Naive thymus-derived CD4-positive, alpha-beta T cell (primary cell): ENCODE measurements at places on chromosomes 7 and 10.

DNA sequence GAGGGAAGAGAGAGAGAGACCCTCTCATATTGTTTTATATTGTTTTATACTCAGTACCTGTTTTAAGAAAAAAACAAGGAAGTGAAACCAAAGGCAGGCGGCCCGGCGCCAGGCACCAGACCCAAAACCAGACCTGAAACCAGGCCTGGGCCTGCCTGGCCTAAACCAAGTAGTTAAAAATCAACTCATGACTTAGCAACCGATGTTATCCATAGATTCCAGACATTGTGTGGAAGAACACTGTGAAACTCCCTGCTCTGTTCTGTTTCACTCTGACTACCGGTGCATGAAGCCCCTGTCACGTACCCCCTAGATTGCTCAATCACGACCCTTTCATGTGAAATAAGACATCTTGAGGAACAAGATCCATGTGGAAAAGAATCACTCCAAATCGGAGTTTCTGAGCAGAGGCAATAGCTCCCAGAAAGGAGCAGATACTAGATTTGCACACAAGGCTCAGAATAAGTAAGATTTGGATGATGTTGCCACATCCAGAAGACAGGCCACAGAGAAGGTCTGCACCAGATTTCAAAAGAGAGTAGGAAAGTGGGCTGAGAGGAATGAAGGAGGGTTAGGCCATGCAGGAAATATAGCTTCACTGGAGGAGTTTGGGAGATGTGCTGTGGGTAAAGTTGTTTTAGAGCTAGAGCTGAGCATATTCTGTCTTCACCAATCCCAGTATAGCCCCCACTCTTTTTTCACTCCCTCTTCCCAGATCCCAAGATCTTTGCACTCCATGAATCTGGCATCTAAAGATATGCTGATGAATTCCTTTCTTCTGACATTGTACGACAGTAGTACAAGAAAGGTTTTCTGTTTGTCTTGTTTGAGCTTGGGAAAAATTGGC lies 8.8 kb upstream of the ZNF248 start:
- no peak overlapping the region for H3K4me3 ChIP-seq
- no peaks in the 10 kb centered on the region for H3K36me3 ChIP-seq
- no peaks in the 10 kb centered on the region for H3K4me1 ChIP-seq
- DNase-seq: no peak

GRCh38 chr7:5117095-5117970 lies 71.7 kb downstream of the RBAK start:
- H3K36me3 ChIP-seq: no peaks in the 10 kb centered on the region
- no peaks in the 10 kb centered on the region for H3K27me3 ChIP-seq
- no peaks in the 10 kb centered on the region for H3K4me1 ChIP-seq
- no peak overlapping the region for H3K4me3 ChIP-seq
- H3K27ac ChIP-seq: no peak overlapping the region

DNA sequence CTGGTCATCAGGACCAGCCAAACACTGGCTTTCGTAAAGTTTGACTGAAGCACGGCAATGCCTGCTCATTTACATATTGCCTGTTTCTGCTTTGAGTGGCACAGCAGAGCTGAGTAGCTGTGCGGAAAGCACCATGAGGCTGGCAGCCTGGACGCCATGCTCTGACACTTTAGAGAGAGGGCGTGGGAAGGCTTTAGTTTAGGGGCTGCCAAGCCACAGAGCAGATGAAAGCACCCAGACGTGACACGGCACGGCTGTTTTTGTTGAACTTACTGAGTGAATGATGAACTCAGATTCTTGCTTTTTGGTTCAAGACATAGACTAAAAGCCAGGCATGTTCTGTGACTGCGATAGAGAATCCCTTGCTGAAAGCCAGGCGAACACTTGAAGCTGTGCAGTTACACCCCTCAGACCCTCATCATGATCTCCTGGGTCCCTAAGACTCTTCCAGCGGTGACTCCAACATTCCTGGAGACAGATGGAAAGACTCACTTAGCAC lies 182.1 kb downstream of the ZMYND11 start:
- no peaks in the 10 kb centered on the region for H3K4me1 ChIP-seq
- no peak overlapping the region for H3K27ac ChIP-seq
- DNase-seq: no peak
- H3K4me3 ChIP-seq: no peak overlapping the region
- no peaks in the 10 kb centered on the region for H3K27me3 ChIP-seq

DNA sequence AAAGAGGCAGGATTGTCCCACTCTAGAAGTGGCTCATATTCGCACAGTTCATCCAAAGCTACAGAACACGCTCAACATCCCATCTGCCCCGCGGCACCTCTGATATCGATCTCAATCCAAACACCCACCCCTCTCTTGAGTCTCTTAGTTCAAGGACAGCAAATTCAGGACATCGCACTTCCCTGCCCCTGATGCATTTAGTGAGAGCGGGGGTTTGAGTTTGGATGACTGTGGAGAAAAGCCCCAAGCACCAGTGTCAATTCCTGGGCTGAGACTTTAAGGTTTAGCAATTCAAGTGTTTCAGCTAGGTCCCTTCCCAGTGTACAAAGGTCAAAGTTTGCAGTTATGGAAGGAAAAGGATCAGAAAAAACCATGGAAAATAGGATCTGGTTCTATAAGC lies 166.2 kb downstream of the LYZL1 start:
- H3K4me3 ChIP-seq: no peak overlapping the region
- DNase-seq: no peak
- no peak overlapping the region for H3K27ac ChIP-seq
- no peaks in the 10 kb centered on the region for H3K27me3 ChIP-seq

- no peaks in the 10 kb centered on the region for H3K27me3 ChIP-seq
- no peak overlapping the region for H3K4me3 ChIP-seq
- no peak for DNase-seq
- H3K4me1 ChIP-seq: peaks cover 15% of the 10 kb centered on the region
- H3K36me3 ChIP-seq: no peaks in the 10 kb centered on the region
Observed at GRCh38 chr10:102633287-102633686, 11.0 kb upstream of the TRIM8 start.

DNA sequence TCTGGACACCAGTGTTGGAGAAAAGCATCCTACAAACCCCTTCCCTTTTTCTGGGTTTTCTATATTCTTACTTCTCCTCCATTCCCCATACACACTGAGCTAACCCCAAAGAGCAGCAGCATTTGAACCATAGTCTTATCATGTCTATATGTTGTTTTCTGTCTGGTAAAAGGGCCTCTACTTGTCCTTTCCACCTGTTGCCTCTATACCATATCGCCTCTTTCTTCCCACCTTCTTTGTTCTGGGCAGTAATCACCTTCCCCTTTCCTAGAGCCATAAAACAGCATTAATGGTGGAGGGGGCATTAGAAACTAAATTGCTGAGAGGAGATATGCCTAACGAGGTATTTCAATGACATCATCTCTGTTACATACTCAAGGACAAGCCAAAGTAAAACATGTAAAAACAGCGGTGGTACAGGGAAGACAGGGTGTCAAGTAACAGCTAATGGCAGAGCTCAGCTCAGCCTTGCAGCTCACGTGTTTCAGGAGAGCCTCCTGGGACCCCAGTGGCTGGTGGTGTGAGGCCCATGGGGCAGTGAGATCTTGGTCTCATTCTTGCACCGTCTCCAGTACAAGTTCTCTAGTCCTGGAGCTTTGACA lies 20.6 kb downstream of the NPY start:
- H3K27me3 ChIP-seq: no peaks in the 10 kb centered on the region
- no peaks in the 10 kb centered on the region for H3K36me3 ChIP-seq
- H3K4me1 ChIP-seq: no peaks in the 10 kb centered on the region

DNA sequence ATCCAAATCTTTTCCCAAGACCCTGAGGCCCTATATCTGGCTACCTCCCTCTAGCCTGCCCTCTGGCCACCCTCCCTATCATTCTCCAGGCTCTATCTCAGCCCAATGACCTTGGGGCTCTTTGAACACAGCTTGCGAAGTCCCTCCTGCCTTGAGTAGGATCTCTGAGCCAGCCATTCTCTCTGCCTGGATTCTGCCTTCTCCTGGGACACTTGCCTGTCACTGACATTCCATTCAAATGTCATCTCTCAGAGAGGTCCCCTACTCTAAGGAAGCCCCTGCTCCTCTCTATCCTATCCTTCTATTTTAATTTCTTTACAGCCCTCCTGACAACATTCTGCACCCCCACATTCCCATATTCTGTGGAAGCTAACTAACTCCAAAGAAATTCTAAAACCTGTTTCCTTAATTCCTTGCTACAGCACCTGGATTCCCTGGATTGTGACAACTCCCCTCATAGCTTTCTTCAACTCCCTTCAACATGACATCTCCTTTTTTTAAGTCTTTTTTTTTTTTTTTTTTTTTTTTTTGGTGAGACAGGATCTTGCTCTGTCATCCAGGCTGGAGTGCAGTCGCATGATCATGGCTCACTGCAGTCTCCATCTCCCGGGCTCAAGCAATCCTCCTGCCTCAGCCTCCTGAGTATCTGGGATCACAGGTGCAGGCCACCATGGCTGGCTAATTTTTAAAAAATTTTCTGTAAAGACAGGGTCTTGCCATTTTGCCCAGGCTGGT lies 81.0 kb upstream of the ASAH2 start:
- no peaks in the 10 kb centered on the region for H3K36me3 ChIP-seq
- H3K4me1 ChIP-seq: peaks cover 8% of the 10 kb centered on the region
- DNase-seq: no peak

GRCh38 chr10:24882047-24882698 lies 70.2 kb downstream of the PRTFDC1 start:
- peak overlapping the region; percentile 44 for H3K4me3 ChIP-seq
- DNase-seq: peak; percentile 66
- no peaks in the 10 kb centered on the region for H3K36me3 ChIP-seq
- H3K27ac ChIP-seq: peak overlapping the region; percentile 53

GRCh38 chr7:149850716-149851115 lies 12.5 kb downstream of the ZNF862 start:
- peaks cover 3% of the 10 kb centered on the region for H3K4me1 ChIP-seq
- H3K27me3 ChIP-seq: no peaks in the 10 kb centered on the region
- no peak overlapping the region for H3K4me3 ChIP-seq
- DNase-seq: no peak
- H3K27ac ChIP-seq: no peak overlapping the region

GRCh38 chr10:101236376-101237080 lies 7.3 kb upstream of the LBX1 start:
- H3K36me3 ChIP-seq: no peaks in the 10 kb centered on the region
- peaks cover 6% of the 10 kb centered on the region for H3K4me1 ChIP-seq
- DNase-seq: no peak
- no peak overlapping the region for H3K4me3 ChIP-seq

GRCh38 chr10:33244354-33244967 lies 90.0 kb downstream of the NRP1 start:
- no peak overlapping the region for H3K27ac ChIP-seq
- no peaks in the 10 kb centered on the region for H3K27me3 ChIP-seq
- no peaks in the 10 kb centered on the region for H3K36me3 ChIP-seq
- DNase-seq: no peak

- no peak for DNase-seq
- no peak overlapping the region for H3K4me3 ChIP-seq
- no peaks in the 10 kb centered on the region for H3K4me1 ChIP-seq
- no peak overlapping the region for H3K27ac ChIP-seq
- H3K27me3 ChIP-seq: peaks cover 4% of the 10 kb centered on the region
- no peaks in the 10 kb centered on the region for H3K36me3 ChIP-seq
Observed at GRCh38 chr10:24457661-24458318, 248.9 kb downstream of the KIAA1217 start.

GRCh38 chr7:50333221-50333651 lies 28.7 kb downstream of the IKZF1 start:
- no peaks in the 10 kb centered on the region for H3K27me3 ChIP-seq
- H3K27ac ChIP-seq: peak overlapping the region; percentile 93
- H3K36me3 ChIP-seq: peaks cover 4% of the 10 kb centered on the region
- H3K4me1 ChIP-seq: peaks cover 96% of the 10 kb centered on the region
- peak overlapping the region; percentile 29 for H3K4me3 ChIP-seq

GRCh38 chr7:101913851-101914250 lies 96.4 kb downstream of the CUX1 start:
- no peak overlapping the region for H3K27ac ChIP-seq
- H3K4me3 ChIP-seq: no peak overlapping the region
- H3K4me1 ChIP-seq: no peaks in the 10 kb centered on the region
- H3K36me3 ChIP-seq: peaks cover 29% of the 10 kb centered on the region
- no peak for DNase-seq
- no peaks in the 10 kb centered on the region for H3K27me3 ChIP-seq

- H3K36me3 ChIP-seq: no peaks in the 10 kb centered on the region
- DNase-seq: no peak
- H3K27ac ChIP-seq: no peak overlapping the region
- H3K4me1 ChIP-seq: no peaks in the 10 kb centered on the region
Observed at GRCh38 chr10:75866300-75866625, 434.8 kb downstream of the LRMDA start.

DNA sequence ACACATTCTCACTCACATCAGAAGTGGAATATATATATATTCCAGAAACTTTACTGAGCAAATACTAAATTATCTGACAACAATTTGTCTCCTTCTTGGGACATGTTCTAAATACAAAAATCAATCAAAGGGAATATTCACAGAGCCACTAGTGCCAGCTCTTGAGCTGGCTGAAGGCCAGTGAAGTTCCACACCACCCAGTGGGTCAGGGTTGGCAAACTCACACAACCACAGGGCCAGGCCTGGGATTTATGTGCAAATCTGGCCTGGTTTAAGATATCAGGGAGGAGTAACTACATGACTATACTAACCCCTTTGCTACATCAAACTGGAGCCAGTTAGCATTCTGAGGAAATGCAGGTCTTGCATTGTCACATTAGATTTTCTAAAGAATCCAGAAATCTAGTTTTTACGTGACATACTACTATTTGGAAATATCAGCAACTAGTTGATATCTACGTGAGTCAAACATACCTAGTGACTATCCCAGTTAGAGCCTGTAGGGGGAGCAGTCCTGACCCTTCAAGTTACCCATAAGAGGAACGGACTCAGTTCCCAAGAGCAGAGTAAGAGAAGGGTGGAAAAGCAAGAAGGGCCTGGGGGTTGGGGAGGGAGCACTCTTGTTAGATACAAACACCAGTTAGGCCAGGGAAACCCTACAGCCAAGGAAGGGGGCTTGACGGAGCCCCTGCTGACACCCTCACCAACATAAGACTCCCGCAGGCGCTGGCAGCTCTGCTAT lies 600.4 kb downstream of the KCNMA1 start:
- no peak overlapping the region for H3K27ac ChIP-seq
- no peaks in the 10 kb centered on the region for H3K27me3 ChIP-seq
- H3K4me1 ChIP-seq: no peaks in the 10 kb centered on the region
- DNase-seq: no peak

DNA sequence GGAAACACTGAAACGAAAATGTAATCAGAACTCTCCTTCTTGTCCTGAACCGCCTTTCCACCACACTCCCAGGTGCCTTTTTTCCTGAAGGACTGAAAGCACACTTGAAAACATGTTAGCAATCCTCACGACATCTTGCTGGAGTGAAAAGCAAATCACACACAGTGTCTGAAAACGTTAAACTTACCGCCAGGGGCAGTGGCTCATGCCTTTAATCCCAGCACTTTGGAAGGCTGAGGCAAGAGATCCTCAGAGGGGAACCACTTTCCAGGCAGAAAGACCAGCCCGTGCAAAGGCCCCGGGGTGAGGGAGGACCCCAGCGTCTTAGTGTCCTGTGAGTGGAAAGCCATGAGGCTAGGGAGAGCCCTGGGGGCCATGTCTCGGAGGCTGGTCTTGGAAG lies 210.4 kb downstream of the PRPF18 start:
- no peak for DNase-seq
- H3K27me3 ChIP-seq: no peaks in the 10 kb centered on the region
- no peak overlapping the region for H3K4me3 ChIP-seq
